Activated T-helper 2 cell treated with anti-CD3 and anti-CD28 coated beads, Interferon-gamma antibody, Interleukin-2, Interleukin-4, amounts not matched to agents 10 μg/mL and 5 μg/mL and 100 μg/mL, durations not matched to agents 14 hours and 24 hours and 36 hours (primary cell): ENCODE measurements at places on chromosomes 6 and 20. TPM values are rescaled to one million over a fixed set of nuclear protein-coding genes. Genes with fewer than 3 reads are reported as not detected.

E2F1 gene
- 63.8 and 64.2 TPM in 2 replicates for total RNA-seq

- no peak for DNase-seq
These were observed 18.9 kb upstream of the GTF3C6 start for GRCh38 chr6:110939429-110940200.

FILIP1 gene
- total RNA-seq, result not detected in 2 replicates

MATN4 gene
- 0.39 and 0.64 TPM in 2 replicates for total RNA-seq

SEL1L2 gene
- total RNA-seq, result not detected in 2 replicates

CRIP3 gene
- total RNA-seq, result 0.34 and 0.75 TPM in 2 replicates

DNA sequence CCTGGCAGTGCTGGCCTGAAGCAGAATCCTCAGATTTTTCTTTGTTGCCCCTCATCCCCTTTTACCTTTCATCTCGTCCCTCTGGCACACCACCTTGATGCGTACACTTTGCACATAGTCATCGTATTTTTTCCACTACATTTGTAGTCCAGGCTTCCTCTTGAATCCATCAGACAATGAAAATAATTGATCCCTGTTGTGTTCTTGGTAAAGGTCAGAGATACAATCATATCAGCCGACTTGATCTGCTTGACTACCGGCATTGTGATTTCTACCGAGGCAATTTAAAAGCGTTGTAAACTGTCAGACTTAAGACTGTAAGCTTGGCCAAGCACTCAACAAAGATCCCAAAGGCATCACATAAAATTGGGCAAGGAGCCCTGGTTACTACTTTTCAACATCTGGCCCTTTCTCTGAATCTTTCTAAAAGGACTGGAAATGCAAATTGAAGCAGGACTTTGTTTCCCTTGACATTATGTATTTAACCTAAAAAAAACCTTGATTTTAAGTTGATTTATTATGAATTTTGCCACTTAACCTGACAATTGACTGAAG lies 512.6 kb downstream of the LMBRD1 start:
- DNase-seq, result no peak

- DNase-seq, result no peak
These were observed 85.7 kb downstream of the MRAP2 start for GRCh38 chr6:84119277-84119676.

- no peak for DNase-seq
These were observed 85.3 kb upstream of the TIAM2 start for GRCh38 chr6:154909821-154910220.

DNA sequence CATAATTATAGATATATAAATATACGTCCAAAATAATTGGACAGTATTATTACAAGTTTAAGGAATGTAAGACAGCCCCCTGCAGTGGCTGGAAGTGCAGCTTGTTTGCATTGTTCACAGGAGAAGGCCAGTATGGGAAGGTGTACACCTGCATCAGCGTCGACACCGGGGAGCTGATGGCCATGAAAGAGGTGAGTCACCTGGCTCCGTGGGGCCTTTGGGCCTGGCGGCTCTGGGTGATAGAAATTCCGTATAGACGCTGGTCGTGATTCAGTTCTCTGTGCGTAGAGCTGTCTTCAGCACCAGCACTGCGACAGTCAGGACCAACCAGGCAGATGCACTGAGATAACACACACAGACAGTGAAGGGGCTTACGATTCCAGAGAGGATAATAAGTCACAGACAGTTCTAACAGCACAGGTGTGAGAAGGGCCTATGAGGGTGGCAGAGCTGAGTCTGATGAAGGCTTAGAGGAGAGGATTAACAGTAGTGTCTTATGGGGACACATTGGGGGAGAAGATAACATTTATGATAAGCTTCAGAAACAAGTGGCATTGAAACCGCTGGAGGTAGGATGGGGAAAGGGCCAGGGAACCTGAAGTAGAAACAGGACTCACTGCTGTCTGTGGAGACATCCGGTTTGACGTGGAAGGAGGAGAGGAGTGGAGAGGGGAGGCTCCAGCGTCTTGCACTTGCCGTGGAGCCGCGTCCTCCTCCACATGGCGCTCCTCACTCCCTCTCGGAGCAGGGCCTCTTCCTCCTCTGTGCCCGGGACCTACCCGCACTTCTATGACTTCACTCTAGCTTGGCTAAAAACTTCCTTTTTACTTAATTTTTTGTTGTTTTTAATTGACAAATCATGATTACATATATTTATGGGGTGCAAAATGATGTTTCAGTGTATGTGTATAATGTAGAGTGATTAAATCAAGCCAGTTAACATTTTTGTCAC lies 116.5 kb downstream of the MAP3K4 start:
- DNase-seq, result no peak

DNA sequence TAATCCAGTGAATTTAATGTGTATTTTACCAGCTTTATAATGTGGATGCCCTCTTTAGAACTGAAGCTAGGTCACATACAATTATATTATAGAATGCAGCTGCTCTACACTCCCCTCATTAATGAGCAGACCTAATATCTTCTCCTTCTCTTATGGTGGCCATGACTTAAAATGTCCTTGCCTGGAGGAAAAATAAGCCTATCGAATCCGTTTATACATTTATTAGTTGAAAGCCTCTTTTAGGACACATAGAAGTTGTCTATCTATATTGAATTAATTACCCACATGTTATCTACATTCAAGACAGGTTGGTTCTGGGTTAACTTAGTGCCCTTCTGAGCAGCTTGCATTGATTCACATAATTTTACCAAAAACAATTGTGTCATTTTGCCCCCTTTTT lies 1716.8 kb downstream of the HACE1 start:
- no peak for DNase-seq

- no peak for DNase-seq
These were observed 245.8 kb downstream of the PKHD1 start for GRCh38 chr6:51841626-51842025.

TPD52L1 gene
- not detected in 2 replicates for total RNA-seq

DNA sequence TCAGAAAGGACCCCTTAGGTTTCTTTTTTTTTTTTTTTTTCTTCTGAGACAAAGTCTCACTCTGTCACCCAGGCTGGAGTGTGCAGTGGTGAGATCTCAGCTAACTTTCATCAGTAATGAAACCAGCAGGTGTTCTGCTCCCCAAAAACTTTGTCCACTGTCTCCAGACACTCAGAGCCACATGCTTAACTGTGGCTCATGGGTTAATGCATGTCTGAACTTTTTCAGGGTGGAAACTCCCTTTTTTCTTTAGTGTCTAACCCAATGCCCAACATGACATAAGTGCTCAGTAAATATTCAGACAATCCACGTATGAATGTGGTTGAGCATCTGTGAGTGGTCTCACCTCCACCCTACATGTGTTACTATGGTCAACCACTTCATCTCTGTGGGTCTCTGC lies 45.4 kb downstream of the MYB start:
- no peak for DNase-seq

OTOR gene
- not detected in 2 replicates for total RNA-seq

CLIC5 gene
- 3.0 and 3.8 TPM in 2 replicates for total RNA-seq

DNA sequence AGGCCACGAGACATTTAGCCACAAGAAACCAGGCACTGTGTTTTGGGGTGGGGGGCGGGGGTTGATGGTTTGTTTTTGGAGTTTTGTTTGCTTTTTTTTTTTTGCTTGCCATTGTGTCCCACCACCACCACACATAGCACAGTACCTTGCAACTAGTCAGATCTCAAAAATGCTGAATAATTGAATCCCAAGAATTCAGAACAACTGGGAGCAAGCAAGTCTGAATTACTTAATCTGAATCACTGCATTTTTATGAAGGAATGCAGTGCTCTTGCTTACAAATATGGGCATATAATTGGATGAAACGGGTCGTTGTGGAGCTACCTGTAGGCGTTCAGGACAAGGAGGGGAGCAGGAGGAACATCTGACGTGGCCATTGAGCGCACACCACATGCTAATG lies 151.5 kb upstream of the CDYL start:
- no peak for DNase-seq

- DNase-seq, result no peak
These were observed 27.6 kb downstream of the SLC22A23 start for GRCh38 chr6:3429211-3429610.

GRCh38 chr20:52422574-52423336 lies 231.2 kb upstream of the ZFP64 start:
- no peak for DNase-seq

MANEA gene
- 22.5 and 23.1 TPM in 2 replicates for total RNA-seq

GSTA4 gene
- total RNA-seq, result 69.7 and 70.2 TPM in 2 replicates

DNA sequence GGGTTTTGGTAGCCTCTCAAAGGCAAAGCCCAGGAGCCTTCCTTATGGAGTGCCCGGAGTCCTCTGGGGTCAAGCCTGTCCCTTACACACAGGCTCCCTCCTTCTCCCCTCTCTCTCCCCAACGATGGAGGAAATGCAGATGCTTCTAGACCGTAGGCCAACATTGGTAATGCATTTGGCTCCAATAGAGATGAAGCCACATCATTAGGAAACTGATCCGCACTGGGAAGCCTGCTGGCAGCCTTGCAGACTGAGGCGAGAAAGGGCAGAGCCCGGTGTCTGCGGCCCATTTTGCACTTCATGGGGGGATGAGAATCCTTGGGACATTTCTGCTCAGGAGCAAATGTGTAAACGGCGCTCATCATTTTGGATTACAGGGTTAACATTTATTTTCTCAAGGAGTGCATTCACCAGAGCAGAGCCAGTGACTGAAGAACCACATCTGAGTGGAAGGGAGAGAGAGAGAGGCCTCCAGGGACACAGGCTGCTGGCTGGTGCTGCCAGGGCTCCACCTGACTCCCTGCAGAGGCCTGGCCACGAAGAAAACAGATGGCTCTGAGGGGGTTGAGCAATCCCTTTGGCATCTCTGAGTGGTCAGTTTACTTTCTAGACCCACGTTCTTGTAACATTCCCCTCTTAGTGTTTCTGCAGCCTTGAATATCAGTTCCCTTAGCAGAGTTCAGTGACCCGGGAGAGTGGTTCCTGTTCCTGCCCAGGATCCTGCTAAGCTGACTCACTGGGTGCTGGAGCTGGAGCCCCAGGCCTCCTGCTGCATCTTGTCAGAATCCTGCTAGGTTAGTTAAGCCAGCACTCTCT lies 4.4 kb upstream of the CST3 start:
- DNase-seq, result no peak

DNA sequence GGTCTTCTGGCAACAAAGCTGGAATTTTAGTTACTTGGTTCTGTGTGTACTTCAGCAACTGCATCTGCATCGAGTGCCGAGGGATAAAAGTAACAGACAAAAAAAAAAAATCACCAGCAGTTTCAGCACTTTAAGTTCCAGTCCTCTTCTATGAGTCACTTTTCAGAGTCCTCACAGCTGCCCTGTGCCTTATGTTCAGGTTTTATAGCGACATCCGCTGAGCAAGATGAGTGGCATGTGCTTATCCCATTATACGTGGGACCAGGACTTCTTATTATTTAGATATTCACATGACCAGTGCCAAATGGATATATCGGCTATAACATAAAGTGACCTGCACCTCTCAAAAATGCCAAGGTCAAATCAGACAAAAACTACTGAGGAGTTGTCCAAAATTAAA lies 242.9 kb downstream of the FOXA2 start:
- no peak for DNase-seq

DNA sequence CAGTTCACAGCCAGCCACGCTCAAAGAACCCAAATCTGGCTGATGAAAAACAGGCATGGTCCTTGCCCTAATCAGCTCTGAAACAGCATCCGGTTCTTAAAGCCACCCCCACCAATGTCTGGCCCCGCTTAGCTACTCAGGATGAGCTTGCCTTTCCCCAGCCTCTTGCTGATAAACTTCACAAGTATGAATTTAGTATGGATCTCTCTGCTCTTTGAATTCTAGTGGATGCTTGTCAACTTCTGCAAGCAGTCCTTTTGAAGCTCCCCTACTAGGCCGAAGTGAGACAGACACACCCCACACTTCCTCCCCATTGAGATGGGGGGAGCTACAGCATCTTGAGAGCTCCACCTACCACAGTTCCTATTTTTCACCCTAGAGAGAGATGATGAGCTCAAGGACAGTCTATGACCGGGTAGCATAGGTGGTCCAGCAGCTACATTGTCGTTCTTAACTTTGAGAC lies 36.7 kb downstream of the EBF4 start:
- DNase-seq, result no peak

- no peak for DNase-seq
These were observed 37.7 kb downstream of the ARHGAP18 start for GRCh38 chr6:129672341-129672682.

DNA sequence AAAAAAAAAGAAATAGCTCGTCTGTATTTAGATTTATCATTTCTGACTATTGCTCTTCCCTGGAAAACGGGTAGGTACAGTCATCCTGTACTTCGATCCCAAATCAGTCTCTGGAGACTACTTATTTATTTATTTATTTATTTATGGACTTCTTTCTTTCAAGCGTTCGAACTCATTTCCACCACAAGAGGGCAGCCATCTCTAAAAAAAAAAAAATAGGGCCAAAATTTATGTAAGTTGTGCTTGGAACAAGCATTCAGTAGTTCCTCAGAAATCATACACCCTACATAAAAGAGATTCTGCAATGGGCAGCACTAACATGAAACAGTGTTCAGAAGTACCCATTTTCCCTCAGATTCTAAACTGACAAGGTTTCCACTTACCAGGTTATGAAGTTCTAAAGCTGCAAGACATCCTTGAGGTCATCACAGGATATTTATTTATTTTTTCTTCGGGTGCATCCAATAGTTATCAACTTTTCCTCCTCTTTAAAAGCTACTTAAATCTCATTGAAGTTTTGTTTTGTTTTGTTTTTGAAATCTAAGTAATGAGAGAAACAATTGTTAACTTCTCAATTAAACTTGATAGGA lies 1.9 kb upstream of the BMP2 start:
- DNase-seq, result no peak

- DNase-seq, result no peak
These were observed 53.0 kb downstream of the TNFAIP3 start for GRCh38 chr6:137919837-137920730.

GRCh38 chr6:3797231-3798054 lies 45.9 kb upstream of the PXDC1 start:
- DNase-seq, result no peak

- DNase-seq, result no peak
These were observed 1217.7 kb downstream of the EPHA7 start for GRCh38 chr6:92201618-92202017.

GRCh38 chr6:127761084-127761483 lies 139.8 kb downstream of the THEMIS start:
- DNase-seq, result no peak

GRCh38 chr6:142413111-142413510 lies 111.3 kb downstream of the ADGRG6 start:
- no peak for DNase-seq

- no peak for DNase-seq
These were observed 19.8 kb upstream of the RGS17 start for GRCh38 chr6:153150752-153151440.

- no peak for DNase-seq
These were observed 161.0 kb downstream of the CDK19 start for GRCh38 chr6:110654096-110654820.

XKR7 gene
- not detected in 2 replicates for total RNA-seq

ZNF335 gene
- total RNA-seq, result 35.7 and 36.1 TPM in 2 replicates

VGLL2 gene
- total RNA-seq, result not detected in 2 replicates

NR2E1 gene
- not detected in 2 replicates for total RNA-seq

FRK gene
- total RNA-seq, result 0.02 and 0.05 TPM in 2 replicates

DNA sequence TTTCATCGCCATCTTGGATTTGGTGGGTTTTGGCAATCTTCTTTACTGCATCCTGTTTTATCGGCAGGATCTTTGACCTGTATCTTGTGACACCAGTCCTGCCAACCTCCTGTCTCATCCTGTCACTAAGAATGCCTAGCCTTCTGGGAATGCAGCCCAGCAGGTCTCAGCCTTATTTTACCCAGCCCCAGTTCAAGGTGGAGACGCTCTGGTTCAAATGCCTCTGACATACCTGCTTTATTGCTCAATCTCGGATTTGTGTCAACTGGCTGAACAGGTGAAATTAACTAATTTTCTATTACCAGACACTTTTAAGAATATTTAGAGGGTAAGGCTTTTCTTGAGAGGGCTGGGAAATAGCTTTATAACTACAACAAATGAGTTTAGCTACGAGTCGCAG lies 102.5 kb downstream of the SASH1 start:
- no peak for DNase-seq

GRCh38 chr20:62550087-62550632 lies 74.4 kb upstream of the GATA5 start:
- no peak for DNase-seq
